ENCODE measurements at places on chromosomes 1 and 21.
A peak's percentile ranks its signal among the peaks of the same experiment; 100 is the strongest.

GRCh38 chr1:80966266-80966665, 834.5 kb upstream of the ADGRL2 start:
- no peak for DNase-seq

- DNase-seq = no peak
Measured at GRCh38 chr1:22792396-22793160, 81.9 kb downstream of the EPHB2 start.

DNA sequence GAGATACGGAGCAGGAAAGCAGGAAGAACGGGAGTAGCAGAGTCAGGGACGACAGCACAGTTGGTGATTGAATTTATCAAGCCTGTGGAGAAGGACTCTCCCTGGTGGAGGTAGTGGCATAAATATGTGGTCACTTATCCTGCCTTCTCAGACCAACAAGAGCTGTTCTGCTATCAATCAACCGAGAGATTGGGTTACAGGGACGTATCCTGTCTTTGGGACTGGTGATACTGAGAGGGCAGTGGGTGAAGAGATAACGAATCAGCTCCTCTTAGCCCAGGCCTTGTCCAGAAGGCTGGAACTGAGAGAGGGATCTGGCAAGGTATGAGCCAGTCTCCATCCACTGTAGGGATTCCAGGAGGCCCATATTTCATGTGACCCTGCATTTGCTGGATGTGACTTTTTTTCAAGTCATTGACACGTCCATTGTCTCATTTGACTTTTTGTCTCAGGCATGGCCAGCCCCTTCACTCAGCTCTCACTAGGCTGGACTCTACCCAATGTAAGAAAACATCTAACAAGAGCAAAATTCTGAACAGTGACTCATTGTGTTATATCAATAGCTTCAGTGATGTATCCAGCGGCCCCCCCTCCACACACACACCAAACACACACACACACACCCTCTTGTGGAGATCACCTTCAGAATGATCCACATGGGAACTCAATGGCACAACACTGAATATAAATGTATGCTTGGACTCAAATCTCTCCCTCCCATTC, 11.3 kb downstream of the C1orf116 start:
- DNase-seq = no peak

- DNase-seq = no peak
Measured at GRCh38 chr1:18784482-18784831, 75.0 kb downstream of the TAS1R2 start.

DNA sequence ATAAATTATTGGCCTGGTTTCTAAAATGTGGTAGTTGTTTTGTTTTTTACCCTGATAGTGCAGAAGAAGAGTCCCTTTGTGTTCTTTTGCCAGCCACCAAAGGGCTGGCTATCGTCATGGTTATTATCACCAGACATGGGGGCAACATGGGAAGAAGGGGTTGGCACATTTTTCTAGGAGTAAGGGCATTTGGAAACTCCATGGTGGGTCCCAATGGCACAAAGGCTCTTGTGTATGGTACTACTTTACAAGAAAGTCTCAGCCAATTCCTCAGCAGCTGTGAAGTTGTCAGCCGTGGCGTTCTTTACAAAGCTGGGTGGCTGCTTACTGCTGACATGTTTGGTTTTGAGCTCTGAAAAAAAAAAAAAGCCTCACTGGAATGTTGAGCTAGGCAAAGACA, 330.4 kb upstream of the ESRRG start:
- DNase-seq = no peak

DNA sequence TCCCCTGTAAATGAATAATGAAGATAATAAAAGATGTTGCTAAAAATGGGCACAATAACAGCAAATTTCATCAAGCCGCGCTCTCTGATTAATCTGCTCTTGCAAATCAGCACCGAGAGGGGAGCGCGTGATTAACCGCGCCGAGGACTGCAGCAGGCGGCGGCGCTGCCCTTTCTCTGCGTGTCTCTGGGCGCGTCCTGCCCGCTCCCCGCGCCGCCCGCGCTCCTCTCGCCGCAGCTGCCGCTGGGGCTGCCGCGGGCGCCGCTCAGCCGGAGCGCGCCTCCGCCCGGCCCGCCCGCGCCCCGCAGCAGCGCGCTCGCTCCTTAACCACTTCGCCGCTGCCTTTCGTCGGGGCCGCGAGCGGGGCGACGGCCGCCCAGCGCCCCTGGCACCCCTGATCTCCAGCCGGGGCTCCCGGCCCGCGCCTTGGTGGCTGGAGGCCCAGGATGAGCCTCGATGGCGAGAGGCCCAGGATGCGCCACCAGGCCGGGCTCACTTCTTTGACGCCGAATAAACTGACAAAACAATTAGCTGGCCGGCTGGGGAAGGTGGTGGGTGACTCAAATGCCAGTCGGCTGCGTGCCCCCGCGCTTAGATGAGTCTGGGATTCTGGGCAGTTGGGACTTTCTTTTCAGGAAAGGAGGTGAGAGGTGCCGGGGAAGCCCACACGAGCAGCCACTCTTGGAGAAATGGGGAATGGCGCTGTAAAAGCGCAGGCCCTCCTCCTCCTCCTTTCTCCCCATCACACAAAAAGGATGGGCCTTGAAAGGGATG, 221.4 kb upstream of the PKN2 start:
- peak; percentile 87 for DNase-seq

- DNase-seq = no peak
Measured at GRCh38 chr1:240244968-240245628, 153.4 kb downstream of the FMN2 start.

DNA sequence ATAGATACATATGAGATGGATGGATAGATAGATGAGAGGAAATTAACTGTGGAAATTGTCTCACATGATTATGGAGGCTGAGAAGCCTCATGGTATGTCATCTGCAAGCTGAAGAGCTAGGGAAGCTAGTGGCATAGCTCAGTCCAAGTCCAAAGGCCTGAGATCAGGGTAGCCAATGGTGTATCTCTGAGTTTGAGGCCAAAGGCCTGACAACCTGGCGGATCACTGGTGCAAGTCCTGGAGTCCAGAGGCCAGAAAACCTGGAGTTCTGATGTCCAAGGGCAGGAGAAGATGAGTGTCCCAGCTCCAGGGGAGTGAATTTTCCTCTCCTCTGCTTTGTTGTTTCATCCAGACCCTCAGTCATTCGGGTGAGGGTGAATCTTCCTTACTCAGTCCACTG, 43.9 kb upstream of the SPOCD1 start:
- DNase-seq = no peak

- DNase-seq = no peak
Measured at GRCh38 chr1:45327644-45328515, 1.2 kb downstream of the HPDL start.

DNA sequence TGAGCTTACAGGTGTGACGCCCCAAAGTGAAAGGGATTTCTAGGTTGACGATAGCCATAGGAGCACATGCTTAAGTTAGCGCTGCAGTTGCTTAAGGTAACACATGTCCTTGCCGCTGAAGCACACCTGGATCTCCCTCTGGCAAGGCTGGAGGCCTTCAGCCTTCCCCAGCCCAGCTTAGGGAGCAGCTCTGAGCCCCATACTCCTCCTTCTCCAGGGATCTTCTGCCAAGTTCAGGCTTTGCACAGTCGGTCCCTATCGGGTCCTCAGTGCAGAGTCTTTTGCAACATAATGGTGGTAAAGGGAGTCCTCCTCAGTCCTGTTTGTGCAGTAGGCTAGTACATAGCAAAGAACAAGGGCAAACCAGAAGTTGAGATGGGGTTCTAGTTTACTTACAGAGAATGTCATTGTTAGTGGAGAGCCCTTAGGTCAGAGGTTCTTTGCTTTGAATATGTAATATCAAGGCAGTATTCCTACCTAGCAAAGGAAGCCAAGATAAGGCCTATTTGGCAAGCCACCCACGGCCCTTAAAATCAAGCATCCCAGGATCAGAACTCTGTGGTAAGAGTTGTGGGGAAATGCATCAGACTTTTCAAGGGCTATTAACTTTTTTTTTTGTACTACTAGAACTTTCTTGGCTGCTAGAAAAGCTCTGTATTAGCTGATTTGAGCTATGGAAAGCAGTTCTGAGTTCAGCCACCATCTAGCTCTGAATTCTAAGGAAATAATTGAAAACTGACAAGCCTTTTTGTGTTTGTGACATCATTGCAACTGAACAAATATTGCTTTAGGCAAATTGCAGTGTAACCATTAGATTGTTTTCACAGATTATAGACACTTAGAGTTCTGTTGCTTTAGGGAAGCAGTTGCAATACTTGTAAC, 1.4 kb downstream of the EVA1C start:
- peak; percentile 22 for DNase-seq

DNA sequence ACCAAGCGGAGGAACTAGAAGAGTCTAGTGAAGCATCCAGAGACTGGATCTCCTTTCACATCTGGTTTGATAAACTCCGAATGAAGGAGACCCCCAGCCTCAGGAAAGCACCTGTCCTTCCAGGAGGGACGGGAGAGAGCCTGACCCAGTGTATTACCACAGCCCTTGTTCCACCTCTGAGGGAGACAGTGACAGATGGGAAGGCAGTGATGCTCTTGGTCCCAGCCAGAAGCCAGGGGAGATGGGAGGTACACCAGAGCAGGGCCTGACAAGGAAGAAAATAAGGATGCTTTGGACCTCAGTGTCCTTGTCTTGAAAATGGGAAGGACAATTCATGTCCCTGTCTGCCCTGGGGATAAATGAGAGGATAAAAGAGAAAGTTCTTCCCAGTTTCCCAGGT, 3.5 kb downstream of the KLHDC7A start:
- DNase-seq = no peak

DNA sequence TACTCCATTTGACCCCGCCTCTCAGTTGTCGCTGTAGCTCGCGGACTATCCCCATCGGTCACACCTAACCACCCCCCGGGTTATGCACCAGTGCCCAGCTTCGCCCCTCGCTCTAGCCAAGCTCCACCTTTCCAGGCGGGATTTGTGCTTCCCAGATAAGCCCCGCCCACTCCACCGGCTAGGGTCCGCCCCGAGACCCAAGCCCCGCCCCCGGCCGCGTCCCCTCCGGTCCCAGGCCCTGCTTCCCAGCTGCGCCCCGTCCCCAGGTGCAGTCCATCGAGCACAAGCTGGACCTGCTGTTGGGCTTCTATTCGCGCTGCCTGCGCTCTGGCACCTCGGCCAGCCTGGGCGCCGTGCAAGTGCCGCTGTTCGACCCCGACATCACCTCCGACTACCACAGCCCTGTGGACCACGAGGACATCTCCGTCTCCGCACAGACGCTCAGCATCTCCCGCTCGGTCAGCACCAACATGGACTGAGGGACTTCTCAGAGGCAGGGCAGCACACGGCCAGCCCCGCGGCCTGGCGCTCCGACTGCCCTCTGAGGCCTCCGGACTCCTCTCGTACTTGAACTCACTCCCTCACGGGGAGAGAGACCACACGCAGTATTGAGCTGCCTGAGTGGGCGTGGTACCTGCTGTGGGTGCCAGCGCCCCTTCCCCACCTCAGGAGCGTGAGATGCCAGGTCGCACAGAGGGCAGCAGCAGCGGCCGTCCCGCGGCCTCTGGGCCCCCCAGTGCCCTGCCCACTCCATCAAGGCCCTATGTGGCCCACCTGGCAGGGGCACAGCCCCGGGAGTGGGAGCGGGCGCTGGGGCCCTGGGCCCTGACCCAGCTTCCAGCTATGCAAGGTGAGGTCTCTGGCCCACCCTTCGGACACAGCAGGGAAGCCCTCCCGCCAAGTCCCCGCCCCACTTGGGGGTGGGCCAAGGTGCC, 23.9 kb downstream of the CITED4 start:
- DNase-seq = no peak

DNA sequence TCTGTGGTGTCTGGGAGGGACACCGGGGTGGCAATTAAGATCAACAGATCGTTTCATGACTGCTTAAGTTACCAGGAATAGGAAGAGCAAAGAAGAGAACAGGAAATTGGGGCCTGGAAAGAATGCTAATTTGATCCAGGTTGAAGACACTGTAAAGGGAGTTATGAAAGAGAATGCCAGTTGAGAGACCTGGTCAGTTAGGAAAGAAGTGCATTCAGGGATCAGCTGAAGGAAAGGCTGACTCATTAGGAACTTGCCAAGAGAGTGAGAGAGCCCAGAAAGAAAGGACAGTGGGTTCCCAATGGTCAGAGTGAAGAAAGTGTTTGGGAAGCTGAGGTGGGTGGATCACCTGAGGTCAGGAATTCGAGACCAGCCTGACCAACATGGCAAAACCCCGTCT, 119.6 kb downstream of the UBE2U start:
- no peak for DNase-seq

DNA sequence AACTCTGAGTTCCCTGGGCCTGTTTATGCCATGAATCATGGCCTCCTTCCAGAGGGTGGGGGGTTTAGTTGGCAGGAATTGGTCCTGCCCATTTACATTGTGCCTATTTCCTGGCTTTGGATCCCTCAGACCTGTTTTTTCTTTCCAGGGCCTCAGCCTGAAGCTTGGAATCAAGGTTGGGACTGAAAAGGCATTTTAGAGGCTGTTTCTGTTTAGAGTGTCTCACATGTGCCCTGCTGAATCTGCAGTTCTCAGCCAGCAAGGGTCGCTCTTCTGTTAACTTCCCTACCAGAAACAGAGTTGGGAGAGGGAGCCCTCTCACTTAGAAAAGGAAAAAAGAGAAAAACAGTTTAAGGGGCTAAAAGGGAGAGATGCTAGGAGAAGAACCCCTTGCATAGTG, 191.1 kb downstream of the PTPRC start:
- DNase-seq = no peak

DNA sequence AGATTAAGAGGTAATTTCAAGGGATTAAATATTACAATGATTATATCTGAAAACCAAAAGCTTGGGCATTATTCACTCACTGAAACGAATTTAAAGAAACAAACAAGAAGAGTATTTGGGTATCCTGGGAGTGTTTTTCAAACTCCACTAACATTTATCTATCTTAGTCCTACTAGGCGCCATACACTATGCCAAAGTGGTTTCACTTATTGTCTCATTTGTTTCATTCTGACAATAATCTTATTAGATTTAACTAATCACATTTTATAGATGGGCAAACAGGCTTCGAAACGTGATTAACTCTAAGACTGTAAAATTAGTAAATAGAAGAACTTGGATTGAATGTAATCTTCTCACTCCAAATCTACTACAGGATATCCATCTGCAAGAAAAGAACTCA, 25.4 kb downstream of the ASH1L start:
- no peak for DNase-seq

- no peak for DNase-seq
Measured at GRCh38 chr1:64280001-64280400, 76.6 kb downstream of the UBE2U start.

DNA sequence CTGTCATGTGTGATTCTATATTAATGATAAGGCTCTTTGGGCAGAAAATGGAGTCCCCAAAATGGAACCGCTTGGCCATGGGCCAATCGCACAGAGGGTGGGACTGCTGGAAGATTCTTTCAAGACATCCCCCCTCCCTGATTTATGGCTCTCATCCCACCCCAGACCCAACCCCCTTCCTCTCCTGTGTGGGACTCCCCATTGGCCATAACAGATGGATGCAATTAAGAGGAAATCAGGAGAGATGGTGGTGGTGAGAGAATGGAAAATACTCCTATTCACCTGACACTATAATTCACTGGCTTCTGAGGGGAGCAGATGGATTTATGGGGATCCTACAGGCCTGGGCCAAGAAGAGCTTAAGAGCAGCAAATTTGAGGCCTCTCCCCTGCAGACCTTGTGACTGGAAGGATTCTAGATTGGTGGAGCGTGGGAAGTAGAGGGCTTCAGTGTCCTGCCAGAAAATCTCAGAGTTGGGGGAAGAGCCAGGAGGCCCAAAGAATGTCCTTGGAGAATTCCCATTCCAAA, 1.7 kb downstream of the IGFN1 start:
- DNase-seq = no peak

GRCh38 chr1:105997516-105997915, 1059.0 kb upstream of the PRMT6 start:
- no peak for DNase-seq
